Occipital lobe (tissue), 3 donors: ENCODE measurements at places on chromosomes 2 and 18.

DNA sequence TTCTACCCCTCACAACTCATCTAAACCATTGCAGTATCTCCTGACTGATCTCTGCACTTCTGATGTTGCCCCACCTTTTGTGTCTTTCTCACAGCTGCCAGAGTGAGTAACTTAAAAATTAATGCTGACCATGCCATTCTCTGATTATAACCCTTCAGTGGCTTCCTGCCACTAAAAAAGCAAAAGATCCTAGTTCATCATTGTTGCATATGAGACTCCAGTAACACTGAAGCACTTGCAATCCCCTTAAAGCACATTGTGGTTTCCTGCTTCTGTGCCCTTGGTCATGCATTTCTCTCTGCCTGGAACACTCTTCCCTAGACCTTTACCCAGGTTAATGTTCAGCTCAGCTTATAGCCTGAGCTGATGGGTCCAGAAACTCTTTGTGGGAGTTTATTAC is 95.1 kb upstream of the WDSUB1 start:
- no peak for DNase-seq

DNA sequence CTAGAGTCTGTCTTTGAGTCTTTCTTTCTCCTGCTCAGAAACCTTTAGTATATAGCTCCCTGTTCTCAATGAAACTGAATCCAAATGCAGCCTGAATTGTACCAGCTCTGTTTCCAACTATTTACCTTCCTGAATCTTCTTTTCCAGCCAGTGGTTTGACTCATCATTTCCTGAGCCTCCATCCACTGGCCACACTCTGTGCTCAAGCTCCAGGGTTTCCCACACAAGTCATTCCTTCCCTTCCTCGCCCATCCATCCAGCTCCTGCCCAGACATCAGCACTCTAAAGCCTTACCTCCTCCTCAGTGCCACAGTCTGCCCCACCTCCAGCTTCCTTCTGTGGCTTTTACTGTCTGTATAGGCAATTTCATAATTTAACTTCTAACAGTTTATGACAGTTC is 233.6 kb upstream of the RASGRP3 start:
- DNase-seq = no peak

- DNase-seq = no peak
Observed at GRCh38 chr18:26181343-26181826, 44.9 kb upstream of the TAF4B start.

- peak; percentile 16 for DNase-seq
Observed at GRCh38 chr18:50523165-50523564, 36.7 kb upstream of the MAPK4 start.

GRCh38 chr2:130310881-130311280 is 31.8 kb upstream of the IMP4 start:
- DNase-seq = no peak

GRCh38 chr18:77528872-77529271 is 279.2 kb downstream of the GALR1 start:
- no peak for DNase-seq

GRCh38 chr2:24731040-24731439 is 62.2 kb downstream of the PTRHD1 start:
- no peak for DNase-seq

- no peak for DNase-seq
Observed at GRCh38 chr2:136000502-136000901, 15.1 kb upstream of the DARS1 start.

DNA sequence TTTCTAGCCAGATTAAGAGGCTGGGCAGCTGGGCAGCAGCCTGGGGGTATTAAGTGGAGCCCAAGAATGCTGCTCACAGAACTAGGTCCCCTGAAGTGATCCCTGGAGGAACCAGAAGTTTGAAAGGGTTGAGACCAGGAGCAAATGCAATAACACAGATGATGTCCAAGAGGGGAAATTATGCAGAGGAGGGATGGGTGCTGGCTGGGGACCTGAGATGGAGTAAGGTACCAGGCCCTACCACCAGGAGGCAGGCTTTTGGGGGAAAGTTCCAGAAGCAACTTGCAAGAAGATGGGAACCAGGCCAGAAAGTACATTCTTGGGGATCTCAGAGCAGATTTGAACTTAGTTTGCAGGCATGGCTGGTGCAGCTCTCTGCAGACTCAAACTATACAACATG is 175.1 kb downstream of the NCK2 start:
- no peak for DNase-seq

GRCh38 chr2:205772983-205773382 is 90.7 kb downstream of the NRP2 start:
- DNase-seq = no peak

- DNase-seq = no peak
Observed at GRCh38 chr18:37567061-37567993, 1.7 kb upstream of the CELF4 start.

DNA sequence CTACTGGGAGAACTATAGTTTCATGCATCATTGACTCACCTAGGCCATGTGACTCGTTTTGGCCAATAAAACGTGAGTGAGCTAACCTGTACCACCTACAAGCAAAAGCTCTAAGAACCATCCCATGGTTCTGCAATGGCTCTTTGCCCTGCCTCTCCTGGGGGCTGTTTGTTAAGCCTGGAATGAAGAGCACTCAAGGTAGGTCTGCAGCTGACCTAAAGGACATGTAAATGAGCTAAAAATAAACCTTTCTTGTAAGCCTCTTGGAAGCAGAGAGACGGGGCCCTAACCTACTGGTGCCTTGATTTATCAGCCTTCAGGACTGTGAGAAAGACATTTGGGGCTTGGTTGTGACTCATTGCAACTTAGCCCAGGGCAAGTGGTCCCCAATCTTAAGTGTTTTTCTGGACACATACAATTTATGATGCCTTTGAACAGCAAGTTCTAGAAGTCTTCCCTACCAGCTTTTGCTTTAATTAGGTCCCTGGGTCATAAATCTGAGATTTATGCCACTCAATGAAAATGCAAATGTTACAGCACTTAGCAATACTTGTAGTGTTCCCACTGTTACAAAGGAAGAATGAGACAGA is 107.4 kb downstream of the OSBPL6 start:
- DNase-seq = no peak

DNA sequence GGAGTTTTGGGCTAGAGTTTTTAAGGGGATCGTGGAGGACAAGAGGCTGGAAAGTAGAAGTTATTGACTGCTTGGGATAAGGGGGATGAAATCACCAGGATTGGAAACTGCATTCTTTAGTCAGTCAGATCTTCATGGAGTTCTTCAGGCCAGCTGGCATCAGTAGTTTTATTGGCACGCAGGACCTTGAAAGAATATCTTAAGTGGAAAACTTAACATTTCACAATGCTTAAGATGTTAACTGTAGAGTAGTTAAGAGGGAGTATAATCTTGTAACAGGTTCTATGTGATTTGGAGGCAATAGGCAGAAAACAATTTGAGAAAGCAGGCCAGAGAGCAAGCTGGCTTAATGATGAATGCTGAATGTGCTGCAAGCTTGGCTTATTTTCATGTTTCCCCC is 300.4 kb upstream of the KCNH7 start:
- no peak for DNase-seq

DNA sequence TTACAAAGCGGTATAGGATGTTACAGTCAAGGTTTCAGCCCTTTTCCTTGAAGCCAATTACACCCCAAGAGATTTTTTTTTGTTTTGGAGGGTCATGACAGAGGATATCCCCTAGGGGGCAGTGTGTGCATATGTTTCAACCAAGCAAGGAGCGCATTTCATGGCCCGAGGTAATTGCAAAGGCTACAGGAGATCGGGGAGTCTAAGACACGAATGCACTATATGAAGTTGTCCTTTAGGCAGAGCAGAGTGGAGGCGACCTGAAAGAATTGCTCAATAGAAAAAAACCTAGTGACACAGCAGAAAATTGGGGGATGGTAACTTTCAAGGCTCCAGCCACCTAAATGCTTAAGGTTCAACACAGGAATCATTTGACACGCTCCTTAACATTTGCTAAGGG is 219.8 kb upstream of the PARD3B start:
- DNase-seq = peak; percentile 49

GRCh38 chr2:69652206-69652605 is 8.7 kb upstream of the AAK1 start:
- DNase-seq = no peak

GRCh38 chr18:49612515-49613033 is 50.7 kb downstream of the LIPG start:
- DNase-seq = no peak

DNA sequence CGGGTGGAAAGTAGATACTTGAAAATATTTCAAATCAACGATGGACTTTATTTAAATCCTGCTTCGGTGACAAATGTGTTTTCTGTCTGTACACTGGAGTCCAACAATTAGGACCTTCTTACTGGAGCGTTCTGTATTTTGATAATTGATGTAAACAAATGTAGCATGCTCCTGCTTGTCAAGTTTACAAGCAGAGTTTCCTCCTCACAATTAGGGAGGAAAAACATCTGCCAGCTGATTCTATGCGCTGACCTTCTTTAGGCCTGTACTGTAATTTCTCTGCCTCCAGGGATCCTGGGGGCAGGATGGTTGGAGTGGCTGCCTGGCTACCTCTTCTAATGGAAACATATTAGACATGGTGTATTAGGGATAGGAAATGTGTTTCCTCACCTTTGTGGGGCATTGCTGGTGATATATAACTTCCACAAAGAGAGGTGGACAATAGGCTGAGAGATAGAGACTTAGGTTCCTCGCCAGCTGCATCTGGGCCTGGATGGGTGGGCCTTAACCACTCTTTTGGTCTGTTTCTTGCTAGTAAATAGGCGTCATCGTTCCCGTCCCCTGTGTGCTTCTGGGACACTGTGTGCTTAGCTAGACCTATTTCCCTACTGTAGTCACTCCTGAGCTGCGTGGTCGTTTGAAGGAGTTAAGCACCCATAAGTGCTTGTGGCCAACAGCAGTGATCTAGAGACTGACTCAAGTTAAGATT is 19.3 kb downstream of the GATA6 start:
- DNase-seq = no peak

DNA sequence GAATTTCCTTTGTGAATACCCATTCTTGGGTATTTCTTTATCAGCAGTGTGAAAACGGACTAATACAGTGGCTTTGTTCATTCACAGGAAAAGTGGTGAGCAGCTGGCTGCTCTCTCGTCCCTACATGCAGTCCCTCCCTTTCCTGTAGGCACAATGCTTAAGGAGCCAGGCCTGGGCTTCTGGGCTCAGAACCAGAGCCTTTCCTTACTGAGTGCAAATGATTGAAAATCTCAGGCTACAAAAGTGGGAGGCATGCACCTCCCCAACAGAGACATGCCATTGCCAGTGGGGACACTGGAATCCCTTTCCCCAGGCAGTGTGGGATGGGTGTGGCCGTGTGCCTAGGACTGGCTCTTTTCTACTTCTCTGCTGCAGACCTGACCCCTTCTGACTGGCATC is 61.3 kb downstream of the MCFD2 start:
- DNase-seq = no peak

GRCh38 chr2:43228321-43228751 is 1.9 kb upstream of the ZFP36L2 start:
- no peak for DNase-seq

DNA sequence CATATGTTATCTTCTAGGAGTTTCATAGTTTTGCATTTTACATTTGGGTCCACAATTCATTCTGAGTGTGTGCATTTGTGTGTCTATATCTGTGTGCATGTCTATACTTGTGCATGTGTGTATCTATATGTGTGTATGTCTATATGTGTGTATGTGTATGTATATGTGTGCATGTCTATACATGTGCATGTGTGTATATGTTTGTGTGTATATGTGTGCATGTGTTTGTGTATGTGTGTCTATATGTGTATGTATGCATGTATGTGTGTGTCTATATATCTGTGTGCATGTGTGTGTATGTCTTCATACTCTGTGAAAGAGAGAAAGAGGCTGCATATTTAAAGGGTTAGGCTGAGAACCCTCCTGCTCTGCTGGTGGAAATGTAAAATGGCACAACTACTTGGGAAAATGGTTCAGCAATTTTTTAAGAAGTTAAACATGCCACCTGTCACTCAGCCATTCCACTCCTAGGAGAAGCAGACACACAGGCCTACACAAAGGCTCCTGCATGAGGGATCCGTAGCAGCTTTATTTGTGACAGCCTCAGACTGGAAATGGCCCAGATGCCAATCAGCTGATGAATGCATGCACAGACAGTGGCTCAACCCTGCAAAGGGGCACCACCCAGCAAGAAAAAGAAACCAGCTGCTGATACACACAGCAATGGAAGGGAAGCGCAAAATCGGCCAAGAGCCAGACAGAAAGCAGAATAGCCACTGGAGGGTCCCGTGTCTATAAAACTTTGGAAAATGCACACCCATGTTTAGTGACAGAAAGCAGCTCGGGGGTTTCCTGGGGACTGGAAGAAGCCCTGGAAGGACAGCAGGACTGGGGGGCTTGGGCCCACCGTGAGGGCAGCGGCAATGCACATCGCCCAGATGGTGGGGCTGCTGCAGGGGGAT is 146.8 kb downstream of the SEPTIN10 start:
- DNase-seq = no peak
